ENCODE measurements at places on chromosomes 6 and 20.

- DNase-seq: no peak
Measured at GRCh38 chr6:128713461-128713860, 169.5 kb upstream of the LAMA2 start.

DNA sequence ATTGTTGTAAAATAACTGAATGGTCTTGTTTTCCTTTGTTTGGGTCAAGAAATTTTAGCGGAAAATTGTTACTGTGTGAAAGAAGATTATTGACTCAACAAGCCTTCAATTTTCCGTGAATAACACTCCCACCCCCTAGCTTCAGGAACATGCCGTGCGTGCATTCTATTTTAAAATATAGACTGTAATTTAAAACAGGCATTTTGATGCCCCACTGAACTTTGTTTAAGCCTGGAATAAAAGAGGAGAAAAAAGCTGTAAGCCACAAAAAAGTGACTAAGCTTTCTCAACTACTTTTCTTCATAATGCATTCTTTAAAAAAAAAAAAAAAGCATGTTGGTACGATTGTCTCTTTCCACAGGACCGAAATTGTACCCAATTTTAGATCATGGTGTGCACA, 166.0 kb downstream of the ARID1B start:
- DNase-seq: no peak

DNA sequence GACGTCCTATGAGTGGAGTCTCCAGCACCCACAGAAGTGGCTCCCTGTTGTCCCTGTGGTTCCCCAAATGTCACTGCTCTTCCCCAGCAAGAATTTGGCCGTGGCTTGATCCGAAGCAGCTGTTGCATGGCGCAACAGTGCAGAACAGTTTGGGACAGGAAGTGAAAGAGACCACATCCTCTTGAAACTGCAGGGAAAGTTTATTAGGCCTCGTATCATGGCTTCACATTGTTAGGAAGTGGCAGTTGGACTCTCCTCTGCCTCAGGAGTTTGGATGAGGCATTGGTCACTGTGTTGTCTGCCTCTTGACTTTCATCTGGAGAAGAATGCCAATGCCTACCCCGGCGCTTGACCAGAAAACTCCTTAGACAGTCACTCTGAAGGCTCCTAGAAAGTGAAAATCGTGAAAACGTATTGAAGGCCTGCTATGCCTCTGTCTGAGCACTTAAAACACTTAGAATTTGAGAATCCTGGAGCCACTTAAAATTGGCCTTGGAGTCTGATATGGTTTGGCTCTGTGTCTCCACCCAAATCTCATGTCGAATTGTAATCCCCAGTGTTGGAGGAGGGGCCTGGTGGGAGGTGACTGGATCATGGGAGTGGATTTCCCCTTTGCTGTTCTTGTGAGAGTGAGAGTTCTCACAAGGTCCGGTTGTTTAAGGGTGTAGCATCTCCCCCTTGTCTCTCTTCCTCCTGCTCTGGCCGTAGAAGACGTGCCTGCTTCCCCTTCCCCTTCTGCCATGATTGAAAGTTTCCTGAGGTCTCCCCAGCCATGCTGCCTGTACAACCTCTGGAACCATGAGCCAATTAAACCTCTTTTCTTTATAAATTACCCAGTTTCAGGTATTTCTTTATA, 334.9 kb upstream of the JARID2 start:
- no peak for DNase-seq

DNA sequence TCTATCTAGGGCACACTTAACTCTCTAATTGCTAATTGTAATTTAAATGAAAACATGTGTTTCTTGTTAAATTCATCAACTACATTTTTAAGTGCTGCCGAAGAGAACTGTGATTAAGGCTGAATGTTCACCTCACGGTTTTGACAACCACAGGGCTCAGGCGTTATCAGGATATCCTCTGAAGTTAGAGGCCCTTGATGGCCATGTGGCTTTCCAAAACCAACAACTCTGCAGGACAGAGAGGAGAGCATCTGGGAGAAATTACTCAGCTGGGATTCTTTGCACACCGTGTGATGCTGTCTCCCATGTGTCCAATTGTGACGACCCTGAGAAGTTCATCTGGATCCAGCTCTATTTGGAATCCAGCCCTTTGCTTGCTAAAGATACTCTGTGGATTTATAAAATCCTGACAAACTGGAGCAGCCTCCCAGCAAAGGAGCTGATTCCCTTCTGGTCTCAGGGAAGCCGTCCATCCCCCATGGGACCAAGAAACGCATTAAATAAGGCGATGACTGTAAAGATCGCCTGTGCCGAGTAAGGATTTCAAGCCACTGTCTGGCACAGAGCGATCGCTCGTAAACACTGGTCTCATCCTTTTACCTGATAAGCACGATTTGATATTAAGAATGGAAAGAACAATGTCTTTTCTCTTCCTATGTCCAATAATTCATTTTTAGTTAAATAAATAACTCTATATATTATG, 401.1 kb downstream of the CD83 start:
- no peak for DNase-seq

DNA sequence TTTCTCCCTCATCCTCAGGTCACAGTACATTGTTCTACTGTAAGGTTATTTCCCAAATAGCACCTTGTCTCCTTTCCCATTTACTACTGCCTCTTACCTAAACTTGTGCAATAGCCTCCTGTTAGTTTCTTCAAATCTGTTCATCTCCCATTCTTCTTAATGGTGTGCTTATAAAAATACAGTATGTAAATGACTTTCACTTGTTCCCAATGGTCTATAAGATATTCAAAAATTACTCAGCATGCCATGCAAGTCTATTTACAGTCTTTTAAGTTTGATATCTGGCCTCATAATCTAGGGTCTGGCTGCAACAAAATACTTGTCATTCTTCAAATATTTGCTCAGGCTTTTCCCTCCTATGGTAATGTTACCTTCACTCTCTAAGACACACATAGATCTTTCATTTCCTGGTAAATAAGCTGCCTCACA, 31.5 kb upstream of the RHAG start:
- DNase-seq: no peak

DNA sequence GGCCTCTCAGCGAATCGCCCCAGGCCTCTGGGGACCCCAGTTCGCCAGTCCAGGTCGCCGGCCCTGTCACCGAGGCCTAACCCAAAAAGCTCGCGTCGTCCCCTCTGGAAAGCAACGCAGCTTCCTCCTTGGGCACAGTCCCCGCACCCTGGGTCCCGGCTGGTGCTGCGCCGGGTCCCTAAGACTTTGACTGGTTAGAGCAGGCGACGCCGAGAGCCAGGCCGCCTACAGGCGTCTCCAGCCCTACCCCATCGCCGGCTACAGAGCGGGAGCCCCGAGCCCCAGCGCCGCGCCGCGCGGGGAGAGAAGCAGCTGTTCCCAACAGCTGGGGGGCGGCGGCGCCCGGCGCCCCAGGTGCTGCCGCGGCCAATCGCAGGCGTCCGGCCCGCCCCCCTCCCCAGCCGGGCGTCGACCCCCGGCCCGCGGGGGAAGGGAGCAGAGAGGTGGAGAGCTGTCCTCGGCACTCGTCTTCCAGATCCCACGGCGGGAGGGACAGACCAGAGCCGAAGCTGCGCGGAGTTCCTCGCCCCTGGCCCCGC, 540 bp upstream of the RBM24 start:
- no peak for DNase-seq

DNA sequence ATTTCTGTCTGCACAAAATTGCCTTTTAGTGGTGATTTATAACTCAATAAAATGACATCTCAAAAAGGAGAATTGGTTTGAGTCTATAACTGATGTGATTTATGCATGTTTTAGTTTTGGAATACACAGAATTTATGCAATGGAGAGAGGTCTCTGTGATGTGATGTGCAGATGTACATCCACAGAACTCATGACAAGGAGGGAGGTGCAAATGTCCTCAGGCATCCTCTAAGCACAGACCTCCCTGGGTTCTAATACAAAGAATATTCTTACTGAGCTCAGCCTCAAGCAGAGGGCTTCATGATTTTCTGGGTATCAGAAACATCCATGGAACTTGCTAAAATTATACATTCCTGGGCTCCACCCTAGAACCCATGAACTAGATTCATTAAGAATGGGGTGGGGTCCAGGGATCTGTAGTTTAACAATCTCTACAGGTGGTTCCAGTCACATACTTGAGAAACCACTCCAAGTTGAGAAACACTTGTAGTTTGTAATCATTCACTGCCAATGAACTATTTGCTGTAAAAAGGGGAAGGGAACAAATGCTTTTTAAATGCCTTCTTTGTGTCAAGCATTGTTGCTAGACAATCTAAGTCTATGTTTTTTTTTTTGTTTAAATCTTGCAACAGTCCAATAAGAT, 60.2 kb upstream of the NEDD9 start:
- no peak for DNase-seq

DNA sequence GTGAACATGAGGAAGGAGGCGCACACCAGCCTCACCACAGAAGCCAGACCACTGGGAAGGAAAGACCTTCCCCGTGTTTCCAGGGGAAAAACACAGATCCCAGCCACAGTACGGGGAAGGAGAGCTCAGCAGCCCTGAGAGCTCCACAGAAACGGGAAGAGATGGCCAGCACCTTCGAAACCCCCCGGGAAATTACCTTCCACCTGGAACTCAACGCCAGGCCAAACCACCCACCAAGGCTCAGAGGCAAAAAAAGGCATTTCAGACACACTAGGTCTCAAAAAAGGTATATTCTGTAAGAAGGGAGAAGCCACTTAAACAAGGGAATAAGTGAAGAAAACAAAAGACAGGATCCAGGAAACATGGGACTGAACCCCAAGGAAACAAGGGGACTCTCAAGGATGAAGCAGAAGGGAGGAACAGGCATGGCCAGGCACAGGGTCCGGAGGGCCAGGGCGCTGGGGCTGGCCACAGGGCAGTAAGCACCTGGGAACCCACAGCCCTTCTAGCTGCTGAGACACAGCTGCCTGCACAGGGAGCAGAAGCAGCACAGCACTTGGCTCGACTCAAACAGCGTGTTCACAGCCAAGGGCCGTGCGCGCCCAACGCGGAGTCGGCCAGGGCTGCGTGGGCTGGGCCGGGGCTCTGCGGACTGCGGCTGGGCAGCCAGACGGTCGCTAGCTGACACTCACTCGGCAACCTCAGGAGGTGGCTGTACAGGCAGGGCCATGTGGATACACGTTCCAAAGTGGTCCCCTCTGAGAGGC, 44.6 kb downstream of the TAF4 start:
- DNase-seq: no peak

DNA sequence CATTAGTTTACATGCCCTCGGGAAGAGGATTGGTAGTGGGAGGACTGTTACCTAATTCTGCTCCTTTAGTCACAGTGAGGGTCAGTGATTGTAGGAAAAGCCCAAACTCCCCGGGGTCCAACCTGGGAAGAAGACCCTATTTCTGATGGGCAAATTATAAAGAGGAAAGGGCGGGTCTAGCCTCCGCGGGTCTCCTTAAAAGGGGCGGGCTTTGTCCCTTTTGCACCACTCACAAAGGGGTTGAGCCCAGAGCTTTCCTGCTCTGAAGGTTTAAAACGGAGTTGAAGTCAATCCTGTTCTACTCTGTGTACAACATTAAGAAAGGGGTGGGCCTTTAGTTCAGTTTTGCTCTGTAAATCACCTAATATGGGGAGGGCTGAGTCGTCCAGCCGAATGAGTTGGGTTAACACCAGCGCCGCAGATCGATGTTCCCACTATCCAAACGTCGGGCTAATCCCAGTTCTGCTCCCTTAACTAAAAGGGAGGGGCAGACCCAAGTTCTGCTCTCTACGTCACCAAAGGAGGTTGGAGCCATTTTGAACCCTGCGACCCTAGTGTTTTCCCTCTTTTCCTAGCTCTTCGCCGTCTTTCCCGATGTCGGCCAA, 920 bp upstream of the RNF5 start:
- DNase-seq: no peak

- no peak for DNase-seq
Measured at GRCh38 chr20:36181934-36182603, 27.5 kb downstream of the EPB41L1 start.

- DNase-seq: no peak
Measured at GRCh38 chr20:48094196-48094749, 309.0 kb upstream of the SULF2 start.

- DNase-seq: no peak
Measured at GRCh38 chr6:73064266-73064665, 161.0 kb downstream of the KHDC1L start.

GRCh38 chr20:51889466-51889865, 87.1 kb upstream of the SALL4 start:
- DNase-seq: no peak
